Spinal cord (tissue), 10 donors: ENCODE measurements at places on chromosomes 11 and 22. TPM values are rescaled to one million over a fixed set of nuclear protein-coding genes. Genes with fewer than 3 reads are reported as not detected.

MYO18B gene
- total RNA-seq: 0.33 TPM

CBLIF gene
- not detected for total RNA-seq

THRSP gene
- total RNA-seq: 0.11 TPM

LRRC74B gene
- total RNA-seq: not detected

DNA sequence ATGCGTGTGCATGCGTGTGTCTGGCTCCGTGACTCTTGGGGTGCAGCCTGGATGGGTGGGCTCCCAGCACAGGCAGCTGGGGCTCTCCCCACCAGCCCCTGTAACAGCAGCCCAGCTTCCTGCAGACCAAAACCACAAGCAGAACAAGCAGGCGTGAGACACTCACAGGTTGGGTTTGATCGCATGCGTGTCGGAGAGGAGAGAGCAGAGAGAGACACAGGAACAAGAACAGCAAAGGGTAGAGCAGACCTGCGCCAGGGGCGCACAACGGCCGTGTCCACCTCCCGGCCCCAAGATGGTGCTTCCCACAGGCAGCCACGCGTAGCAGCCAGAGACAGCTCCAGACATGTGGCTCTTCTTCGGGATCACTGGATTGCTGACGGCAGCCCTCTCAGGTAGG, at the start of gene CD6:
Gene CD6 (plus strand): TSS at position 161 of the 400 bp plus-strand sequence. CDS start 186 bp downstream, at position 347.
- no peak for DNase-seq

GRCh38 chr11:59429924-59430516, 3.8 kb upstream of the OR5A2 start:
- peak; percentile 81 for DNase-seq

DNA sequence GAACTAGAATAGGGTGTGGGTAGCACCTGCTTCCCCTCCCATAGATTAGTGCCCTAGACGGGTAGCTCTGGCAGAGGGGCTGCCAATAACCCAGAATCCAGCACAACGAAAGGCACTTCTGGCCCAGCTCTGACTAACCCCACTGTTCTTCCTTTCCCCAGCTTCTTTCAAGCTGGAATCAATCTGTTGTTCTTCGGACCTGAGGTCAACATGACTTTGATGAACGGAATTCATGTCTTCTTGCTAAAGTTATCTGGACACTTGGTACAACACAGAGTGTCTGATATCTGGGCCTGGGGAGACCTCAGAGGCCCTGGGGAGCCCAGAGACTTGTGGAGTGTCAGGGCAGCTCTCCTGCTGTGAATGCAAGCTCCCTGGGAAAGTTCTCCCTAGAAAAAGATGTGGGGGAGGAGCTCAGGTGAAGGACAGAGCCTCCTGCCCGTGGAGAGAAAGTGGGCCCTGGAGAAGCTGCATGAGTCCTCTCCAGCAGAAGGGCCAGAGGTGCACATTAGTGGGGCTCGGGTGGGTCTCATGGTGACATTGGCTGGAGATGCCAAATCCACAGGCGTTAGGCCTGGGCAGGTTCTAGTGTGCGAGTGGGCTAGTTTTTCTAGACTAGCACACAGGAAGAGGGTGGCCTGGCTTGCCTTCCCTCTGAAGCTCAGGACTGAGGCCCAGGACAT, 6.3 kb downstream of the KCNJ11 start:
- no peak for DNase-seq

GRCh38 chr22:24429411-24430365, 2.3 kb downstream of the ADORA2A start:
- no peak for DNase-seq

DNA sequence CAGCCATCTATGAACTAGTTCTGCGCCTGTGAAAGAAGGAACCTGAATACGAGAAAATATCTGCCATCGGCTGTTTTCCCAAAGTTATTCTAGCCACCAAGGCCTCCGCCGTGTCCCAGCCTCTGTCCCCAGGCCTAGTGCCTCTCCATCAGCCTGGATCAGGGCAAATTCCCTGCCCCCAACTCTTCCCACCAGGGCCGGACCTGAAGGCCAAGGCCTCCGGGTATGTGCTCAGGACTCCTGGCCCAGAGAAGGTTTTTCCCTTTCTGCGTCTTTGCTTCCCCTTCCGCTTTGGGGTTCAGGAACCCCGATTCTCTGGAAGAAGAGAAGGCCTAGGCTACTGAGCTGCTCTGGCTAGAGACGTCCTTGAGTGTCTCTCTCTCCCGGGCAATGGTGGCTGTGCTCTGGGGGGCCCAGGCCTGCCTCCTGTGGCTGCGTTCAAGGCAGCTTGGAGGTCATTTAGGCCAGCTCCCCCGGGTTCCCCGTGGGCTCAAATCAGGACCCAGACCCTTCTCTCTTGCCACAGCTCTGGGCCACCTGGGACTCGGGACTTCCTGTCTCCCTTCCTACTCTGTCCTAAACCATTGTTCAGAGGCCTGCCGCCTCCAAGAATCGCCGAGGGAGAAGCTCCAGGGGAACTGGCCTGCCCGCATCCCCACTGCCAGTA, 1.6 kb downstream of the ALX4 start:
- DNase-seq: no peak
